ENCODE measurements at places on chromosomes 6 and 20.

DNA sequence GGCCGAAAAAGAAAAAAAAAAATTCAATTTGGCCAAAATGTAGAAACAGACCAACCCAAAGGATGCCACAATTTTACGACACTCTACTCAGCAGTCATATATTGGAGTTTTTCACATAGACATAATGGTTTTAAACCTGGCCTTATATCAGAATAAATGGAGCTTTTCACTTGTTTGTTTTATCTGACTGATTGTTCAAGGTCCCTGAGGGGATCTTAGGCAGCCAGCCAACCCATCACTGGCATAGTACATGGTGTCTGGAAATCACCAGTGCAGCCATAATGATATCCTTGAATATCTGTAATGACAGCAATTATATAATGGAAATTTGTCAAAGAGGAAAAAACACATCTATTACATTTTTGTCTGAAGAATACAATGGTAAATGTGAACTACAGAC, 96.9 kb downstream of the PRSS35 start:
- no peak for DNase-seq

DNA sequence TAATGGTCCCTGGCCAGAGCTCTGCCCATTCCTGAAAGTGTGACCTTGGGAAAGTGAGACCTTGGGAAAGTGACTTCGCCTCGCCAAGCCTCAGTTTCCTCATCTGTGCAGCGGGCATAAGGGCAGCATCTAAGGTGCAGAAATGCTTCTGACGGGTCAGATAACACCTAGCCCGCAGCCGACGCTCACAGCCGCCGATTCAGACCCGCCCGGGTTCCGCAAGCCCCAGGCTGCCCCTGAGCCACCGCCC, 486 bp downstream of the FKBP1A start:
- DNase-seq, result no peak

GRCh38 chr6:108562503-108562993, 1.8 kb downstream of the FOXO3 start:
- DNase-seq, result no peak

GRCh38 chr6:119736296-119737021, 386.9 kb upstream of the MAN1A1 start:
- no peak for DNase-seq

DNA sequence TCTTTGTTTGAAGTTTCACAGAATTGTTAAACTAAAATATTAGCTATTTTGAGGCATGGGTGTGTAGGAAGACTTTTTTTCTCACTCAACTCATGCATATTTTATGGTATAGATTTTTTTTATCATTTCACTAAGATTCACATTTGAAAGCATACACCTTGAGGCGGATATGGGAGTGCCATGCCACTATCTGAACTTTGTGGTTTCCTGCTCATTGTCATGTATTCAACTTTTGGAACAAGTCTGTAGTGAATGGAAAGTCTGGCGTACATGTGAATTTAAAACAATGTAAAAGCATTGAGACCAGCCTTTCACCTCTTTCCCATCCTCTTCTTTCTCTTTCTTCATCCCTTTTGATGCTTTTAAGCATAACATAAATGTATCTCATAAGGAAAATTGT, 147.9 kb downstream of the TPBG start:
- DNase-seq, result no peak

DNA sequence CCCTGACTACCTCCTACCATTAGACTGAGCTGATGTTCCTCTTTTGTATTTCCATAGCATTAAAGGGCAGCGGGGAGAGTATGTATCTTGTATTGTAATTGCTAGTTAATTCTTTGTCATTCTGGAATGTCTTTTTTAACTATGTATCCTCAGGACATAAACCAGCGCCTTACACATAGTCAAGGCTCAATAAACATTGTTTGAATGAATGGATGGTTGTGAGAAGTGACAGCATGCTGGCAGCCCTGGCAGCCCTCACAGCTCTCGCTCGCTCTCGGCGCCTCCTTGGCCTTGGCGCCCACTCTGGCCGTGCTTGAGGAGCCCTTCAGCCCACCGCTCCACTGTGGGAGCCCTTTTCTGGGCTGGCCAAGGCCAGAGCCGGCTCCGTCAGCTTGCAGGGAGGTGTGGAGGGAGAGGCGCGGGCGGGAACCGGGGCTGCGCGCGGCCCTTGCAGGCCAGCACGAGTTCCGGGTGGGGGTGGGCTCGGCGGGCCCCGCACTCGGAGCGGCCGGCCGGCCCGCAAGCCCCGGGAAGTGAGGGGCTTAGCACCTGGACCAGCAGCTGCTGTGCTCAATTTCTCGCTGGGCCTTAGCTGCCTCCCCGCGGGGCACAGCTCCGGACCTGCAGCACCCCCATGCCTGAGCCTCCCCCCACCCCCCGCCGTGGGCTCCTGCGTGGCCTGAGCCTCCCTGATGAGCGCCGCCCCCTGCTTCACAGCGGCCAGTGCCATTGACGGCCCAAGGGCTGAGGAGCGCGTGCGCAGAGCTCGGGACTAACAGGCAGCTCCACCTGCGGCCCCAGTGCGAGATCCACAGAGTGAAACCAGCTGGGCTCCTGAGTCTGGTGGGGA, 93.1 kb downstream of the RNF182 start:
- no peak for DNase-seq

Measured in activated CD4-positive, alpha-beta T cell treated with anti-CD3 and anti-CD28 coated beads, Interleukin-2, Interleukin-4, amounts not matched to agents 100 ng/mL and 50 ng/mL, durations not matched to agents 16 hours and 8 hours (primary cell).